Epithelial cell of esophagus (primary cell): ENCODE measurements at places on chromosomes 7 and 10.

GRCh38 chr7:5625938-5626337, 155.5 kb downstream of the RNF216 start:
- peak; percentile 64 for DNase-seq

GRCh38 chr10:6218692-6219493, 16.2 kb downstream of the PFKFB3 start:
- DNase-seq = peak; percentile 99

DNA sequence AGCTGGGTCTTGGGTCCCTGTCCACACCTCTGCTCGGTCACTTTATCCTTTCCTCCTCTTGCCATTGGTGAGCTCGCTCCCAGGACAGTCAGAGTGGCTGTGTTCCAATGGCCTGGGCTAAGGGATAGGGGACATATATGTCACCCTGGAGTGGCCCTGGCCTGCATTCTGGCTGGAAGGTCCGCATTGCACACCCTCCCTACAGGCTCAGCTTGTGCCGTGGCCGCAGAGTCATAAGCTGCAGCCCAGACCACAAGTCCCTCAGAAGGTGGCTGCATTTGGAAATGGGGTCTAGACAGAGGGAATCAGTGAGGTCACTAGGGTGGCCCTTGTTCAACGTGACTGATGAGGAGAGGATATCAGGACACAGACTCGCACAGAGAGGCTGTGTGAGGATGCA, 363.8 kb upstream of the SHH start:
- DNase-seq = no peak

DNA sequence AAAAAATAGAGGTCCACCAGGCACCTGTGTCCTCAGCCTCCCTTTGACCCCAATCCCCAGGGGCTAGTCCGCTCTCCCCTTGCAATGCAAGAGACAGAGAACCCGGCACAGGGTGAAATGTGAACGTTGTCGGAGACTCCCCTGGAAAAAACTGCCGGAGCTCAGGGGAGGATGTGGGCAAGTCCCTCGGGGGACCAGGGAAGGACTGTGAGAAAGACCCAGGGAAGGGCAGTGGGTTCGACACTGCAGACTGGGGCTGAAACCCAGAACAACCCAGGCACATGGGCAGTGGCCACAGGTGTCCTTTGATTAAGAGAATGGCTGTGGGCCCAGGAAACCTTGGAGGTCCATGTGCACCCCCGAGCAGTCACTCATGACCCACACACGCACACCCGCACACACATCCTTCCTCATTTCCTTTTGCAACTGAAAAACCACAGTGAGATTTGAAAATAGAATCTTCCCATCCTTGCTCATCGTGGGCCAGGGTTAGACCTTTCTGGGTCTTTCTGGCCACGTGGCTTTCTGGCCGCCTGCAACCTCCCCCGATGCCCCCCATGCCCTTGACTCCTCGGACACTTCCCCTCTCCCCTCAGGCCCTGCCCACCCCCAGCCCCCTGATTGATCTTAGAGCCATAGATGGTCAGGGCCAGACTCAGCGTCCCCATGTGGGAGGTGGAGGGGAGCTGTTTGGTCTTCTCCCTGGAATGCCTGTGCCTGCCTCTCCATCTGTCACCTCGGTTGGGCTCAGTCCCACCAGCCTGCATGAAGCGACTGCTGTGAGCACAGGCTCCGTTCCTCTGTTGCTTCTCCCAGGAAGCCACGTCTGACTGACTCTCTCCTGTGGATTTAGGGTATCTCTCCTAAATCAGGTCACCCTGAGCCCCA, 7.9 kb downstream of the LAT2 start:
- DNase-seq = no peak

DNA sequence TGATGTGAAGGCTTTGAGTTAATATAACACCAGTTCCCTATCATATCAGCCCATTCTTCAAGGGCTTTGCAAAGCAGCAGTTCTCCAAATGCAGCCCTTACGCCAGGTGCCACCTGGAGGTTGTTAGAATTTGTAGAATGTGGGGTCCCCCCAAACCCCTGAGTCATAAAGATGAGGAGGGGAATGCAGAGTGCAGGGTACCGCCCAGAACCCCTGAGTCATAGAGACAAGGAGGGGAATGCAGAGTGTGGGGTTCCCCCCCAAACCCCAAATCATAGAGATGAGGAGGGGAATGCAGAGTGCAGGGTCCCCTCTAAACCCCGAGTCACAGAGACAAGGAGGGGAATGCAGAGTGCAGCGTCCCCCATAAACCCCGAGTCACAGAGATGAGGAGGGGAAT, 605.8 kb downstream of the PTPRN2 start:
- DNase-seq = no peak

DNA sequence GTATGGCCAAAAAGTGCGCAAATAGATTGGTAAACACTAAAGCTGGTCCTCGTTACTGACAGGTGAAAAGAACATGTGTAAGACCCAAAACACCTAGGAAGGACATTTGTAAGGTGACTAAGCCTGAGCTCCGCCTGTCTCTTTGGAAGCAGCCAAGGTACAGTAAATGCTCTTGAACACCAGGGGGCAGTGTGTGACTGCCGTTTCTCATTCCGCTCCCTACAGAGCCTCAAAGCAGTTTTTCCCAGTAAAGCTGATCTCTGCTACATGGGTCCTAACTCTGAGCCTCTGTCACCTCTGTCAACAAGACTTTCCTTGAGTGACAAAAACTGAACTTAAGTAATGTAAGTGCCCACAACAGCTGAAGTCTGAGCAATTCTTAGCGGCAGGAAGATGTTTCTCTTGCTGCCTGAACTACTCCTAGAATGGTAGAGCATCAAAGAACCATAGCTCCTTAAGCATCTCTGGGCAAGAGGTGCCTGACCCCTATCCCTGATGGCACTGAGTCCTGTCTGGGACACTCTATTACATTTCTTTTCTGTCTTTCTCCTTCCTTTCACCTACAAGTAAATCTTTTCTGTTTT, 238.0 kb upstream of the INHBA start:
- peak; percentile 85 for DNase-seq

DNA sequence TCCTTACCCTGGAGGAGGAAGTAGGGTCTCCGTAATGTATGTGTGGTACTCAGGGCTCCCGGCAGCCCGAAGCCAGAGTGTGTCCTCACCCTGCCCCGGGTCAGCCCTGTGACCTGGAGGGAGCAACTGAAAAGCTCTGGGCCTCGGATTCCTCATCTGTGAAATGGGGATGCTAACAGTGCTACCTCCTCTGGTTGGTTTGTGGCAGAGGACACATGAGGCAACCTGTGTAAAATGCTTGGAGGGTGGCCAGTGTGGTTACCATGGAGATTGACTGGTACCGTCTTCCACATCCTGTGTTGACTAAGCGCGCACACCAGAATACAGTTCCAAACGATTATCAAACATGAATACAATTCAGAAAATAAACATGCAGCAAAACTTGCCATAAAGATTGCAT, 163.8 kb upstream of the KLF6 start:
- DNase-seq = peak; percentile 79

GRCh38 chr7:74289018-74289658, at the start of gene CLIP2:
Gene CLIP2 (plus strand): TSS chr7:74289407. CDS start chr7:74317547, 28,140 bp downstream.
- DNase-seq = peak; percentile 81

DNA sequence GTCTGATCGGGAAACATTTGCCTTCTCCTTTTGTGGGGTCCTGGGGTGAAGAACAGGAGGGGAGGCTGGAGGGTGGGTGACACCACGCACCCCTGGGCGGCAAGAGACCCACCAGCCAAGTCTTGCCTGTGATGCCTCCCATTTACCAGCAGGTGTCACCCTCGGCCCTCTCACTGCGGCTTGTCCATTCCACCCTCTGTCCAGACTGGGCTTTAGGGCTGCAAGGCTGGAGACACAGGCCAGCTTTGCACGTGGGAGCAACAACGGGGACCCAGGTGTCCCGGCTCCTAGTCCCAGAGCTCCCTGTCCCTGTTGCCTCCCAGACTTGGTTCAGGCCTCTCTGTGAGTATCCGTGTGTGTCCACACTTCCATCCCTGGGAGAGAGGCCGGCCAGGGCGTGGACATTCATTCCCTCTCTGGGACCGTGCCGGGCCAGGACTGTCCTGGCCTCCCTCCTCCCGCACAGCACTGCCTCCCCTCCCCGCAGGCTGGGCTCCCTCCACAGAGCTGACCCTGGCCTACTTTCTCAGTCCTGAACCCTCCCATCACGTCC, 36.2 kb upstream of the GTF2IRD1 start:
- peak; percentile 58 for DNase-seq

- DNase-seq = no peak
Measured at GRCh38 chr7:94055963-94056362, 51.8 kb upstream of the BET1 start.

GRCh38 chr10:110069502-110069982, 61.8 kb downstream of the ADD3 start:
- no peak for DNase-seq

GRCh38 chr10:22712956-22713852, 1.2 kb downstream of the PIP4K2A start:
- no peak for DNase-seq

GRCh38 chr7:80640846-80641245, 2.4 kb downstream of the CD36 start:
- peak; percentile 74 for DNase-seq

GRCh38 chr10:70145166-70145665, 1.3 kb downstream of the TYSND1 start:
- DNase-seq = peak; percentile 13

GRCh38 chr7:125845686-125846085, 916.1 kb upstream of the POT1 start:
- no peak for DNase-seq

- DNase-seq = no peak
Measured at GRCh38 chr10:1309617-1310270, 253.6 kb downstream of the WDR37 start.

GRCh38 chr10:23945845-23946244, 263.1 kb upstream of the KIAA1217 start:
- no peak for DNase-seq

- DNase-seq = no peak
Measured at GRCh38 chr7:50355817-50356178, 51.3 kb downstream of the IKZF1 start.

DNA sequence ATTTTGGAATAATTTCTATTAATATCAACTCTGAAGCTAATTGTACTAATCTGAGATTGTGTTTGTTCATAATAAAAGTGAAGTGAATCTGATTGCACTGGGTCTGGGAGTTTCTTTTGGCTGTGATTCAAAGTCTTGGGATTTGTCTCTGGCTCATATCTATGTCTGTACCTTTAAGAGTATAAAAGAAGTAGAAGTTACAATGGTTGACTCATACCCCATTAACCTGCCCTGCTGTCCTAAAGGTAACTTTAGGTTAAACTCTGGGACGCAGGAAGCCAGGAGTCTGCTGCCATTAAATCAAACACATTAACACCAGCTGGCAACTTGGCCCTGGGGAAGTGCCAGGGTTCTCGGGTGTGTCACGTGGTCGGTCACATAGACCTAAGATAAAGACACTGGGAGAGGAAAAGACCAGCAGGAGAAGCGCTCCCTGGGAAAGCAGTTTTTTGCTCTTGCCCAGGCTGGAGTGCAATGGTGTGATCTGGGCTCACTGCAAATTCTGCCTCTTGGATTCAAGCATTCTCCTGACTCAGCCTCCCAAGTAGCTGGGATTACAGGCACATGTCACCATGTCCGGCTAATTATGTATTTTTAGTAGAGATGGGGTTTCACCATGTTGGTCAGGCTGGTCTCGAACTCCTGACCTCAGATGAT, 17.8 kb downstream of the SCD start:
- DNase-seq = peak; percentile 89

GRCh38 chr7:131691454-131692130, 135.2 kb upstream of the PODXL start:
- no peak for DNase-seq

- peak; percentile 40 for DNase-seq
Measured at GRCh38 chr10:76209135-76209534, 777.7 kb downstream of the LRMDA start.
